ENCODE measurements at places on chromosomes 2 and 18.

DNA sequence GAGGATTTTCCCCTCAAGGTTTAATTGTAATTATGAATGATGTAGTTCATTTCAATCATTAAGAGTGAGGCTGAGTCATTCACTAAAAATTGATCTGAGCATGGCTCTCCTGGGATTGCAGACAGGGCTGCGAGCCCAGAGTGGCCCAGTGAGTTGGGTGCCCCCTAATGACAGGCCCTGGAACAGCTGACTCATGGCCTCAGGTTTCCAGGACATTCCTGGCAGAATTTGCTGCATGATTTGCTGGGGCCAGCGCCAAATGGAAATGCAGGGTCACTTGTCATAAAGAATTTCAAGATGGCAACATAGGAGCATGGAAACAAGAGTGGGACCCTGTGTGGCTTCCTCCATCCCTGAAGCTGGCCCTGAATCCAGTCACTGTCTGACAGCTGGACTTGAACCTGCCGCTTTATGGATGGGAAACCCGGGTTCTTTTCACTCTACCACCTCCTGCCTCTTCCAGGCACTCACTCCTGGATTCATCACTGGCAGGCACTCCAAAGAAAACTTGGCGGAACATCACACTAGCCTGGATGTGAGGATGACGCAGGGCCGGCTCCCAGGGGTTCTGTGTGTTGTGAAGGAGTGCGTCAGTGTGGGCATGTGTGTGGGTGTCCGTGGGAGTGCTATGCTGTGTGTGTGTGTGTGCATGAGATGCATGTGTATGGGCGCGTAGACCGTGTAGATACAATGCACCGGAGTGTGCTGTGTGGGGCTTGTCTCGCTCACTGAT is 15.2 kb downstream of the OTOF start:
- no peak for DNase-seq

GRCh38 chr2:149129433-149129832 is 90.9 kb downstream of the LYPD6B start:
- no peak for DNase-seq

DNA sequence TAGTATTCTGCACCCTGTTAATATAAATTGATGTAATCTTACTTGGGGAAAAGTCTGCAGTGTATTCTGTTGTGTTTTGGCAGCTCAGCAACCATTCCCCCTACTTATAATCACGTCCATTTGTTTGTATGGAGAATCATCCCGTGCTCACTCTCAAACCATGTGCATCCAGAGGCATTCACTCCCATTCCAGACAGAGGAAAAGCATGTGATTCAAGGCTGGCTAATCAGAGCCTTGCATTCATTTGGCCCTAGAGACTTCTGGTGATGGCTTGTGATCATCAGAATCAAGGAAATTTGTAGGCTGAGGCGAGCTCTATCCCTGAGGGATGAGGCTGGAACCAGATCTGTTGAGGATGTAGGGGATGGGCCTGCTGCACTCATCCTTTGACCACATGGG is 5.1 kb upstream of the WIPF1 start:
- no peak for DNase-seq

- no peak for DNase-seq
These were observed 23.3 kb upstream of the CREB1 start for GRCh38 chr2:207506426-207506825.

Data from CD4-positive, alpha-beta T cell treated with Interleukin-1 beta for 1 hour (primary cell).